ENCODE measurements at places on chromosomes 7 and 10.

- DNase-seq = no peak
These were observed 25.5 kb upstream of the C10orf67 start for GRCh38 chr10:23370106-23370505.

GRCh38 chr7:70655694-70656093 is 476.2 kb upstream of the GALNT17 start:
- no peak for DNase-seq

DNA sequence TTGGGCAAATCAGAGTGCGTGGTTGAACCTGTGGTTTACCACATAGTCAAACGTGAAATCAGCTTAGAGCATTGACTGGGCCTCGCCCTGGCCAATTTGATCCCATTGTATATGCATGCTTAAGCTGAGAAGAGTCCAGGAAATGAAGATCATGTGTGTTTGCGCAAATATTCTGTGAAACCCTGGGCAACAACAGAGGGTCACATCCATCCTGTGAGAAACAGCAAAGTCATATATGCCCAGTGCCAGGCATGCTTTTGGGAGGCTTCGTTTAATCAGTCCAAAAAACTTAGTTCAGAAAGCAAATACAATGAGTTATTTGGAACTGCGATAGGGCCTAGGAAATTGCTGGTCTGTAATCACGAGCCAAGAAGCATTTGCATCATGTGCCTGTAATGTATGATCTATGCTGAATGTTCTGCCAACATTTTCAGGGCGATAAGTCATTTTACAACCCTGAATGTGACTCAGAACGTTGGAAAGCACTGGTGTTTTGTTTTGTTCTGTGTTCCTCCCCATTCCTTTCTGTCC is 412.1 kb upstream of the CELF2 start:
- no peak for DNase-seq

- DNase-seq = peak; percentile 9
These were observed 30.4 kb upstream of the DDC start for GRCh38 chr7:50595491-50596102.

DNA sequence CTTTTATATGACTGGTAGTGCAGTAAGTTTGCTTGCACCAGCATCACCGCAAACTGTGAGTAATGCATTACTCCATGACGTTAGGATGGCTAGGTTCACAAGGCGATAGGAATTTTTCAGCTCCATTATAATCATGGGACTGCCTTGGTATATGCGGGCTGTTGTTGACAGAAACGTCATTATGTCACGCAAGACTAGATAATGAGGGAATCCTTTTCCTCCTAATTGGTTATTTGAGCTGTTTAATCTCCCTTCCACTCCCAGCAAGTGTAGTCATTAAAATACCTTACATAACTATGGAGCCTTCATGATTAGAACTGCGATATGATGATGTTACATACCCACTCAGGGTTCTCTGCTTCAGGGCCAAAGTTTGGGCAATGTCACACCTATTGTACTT is 17.3 kb downstream of the KLLN start:
- no peak for DNase-seq

DNA sequence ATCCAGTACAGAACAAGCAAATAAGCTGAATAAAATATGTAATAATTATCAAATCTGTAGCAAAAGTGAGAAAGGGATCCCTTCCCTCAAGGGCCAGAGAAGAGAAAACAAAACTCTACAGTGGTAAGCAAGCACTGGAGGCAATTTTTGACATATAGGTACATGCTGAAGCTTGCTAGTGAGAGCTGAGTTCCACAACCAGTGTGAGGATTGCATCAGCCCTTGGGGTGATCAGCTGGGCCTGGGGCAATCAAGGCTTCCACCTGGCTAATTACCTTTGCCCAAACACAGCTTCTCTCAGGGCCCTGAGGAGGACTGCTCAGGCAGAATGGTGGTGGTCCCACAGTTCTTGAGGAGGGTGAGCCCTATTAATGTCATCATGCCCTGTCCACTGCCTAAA is 134.4 kb upstream of the DLX6 start:
- no peak for DNase-seq

DNA sequence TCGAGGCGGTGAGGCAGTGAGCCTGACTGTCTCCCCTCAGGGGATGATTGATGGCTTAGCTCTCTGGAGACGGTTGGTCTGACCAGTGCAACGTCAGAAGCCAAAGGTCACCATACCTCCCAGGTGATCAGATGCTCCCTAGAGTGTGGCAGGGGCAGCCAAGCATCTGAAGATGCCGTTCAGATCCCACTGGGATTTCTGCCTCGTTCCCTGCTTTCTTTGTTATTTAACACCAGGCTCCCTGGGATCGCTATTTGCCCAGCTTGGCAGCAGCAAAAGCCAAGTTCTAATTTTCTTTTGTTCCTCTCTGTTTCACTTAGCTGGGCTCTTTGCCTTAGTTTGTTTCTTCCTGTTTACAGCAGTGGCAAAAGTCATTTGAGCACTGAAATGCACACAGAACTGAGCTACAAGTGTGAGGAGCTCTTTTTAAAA is 53.5 kb upstream of the SVIL start:
- DNase-seq = no peak

DNA sequence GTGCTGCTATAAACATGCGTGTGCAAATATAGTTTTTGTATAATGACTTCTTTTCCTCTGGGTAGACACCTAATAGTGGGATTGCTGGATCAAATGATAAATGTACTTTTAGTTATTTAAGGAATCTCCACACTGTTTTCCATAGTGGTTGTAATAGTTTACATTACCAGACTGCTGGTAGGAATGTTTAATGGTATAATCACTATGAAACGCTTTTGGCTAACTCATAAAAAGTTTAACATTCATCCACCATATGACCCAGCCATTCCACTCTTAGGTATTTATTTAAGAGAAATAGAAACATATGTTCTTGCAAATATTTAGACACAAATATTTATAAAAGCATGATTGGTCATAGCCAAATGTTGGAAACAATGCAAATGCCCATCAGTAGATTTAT is 32.1 kb upstream of the TFEC start:
- no peak for DNase-seq

- no peak for DNase-seq
These were observed 90.9 kb upstream of the ZNF804B start for GRCh38 chr7:88668591-88668990.

DNA sequence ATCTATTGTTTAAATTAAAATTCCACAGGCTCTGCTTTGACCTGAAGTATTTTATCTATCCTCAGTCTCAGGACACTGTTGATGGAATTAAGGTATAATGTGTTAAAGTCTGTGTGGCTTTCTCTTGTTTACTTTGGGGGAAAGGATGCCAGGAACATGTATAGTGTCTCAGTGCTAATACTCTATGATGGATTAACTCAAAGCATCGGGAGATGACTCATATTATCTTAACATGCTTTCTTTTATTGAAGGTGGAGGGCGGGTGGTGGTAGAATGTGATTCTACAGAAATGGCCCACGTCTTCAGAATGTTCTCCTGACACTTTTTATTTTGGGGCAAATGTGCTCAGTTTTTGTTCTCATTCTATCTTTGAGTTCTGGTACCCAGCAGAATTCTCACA is 189.0 kb downstream of the ANKRD30A start:
- DNase-seq = no peak

GRCh38 chr7:16636555-16637101 is 8.9 kb downstream of the ANKMY2 start:
- no peak for DNase-seq

- DNase-seq = peak; percentile 69
These were observed 162.3 kb downstream of the SEM1 start for GRCh38 chr7:96547371-96547811.

GRCh38 chr10:119461380-119461779 is 81.1 kb downstream of the RGS10 start:
- DNase-seq = no peak

DNA sequence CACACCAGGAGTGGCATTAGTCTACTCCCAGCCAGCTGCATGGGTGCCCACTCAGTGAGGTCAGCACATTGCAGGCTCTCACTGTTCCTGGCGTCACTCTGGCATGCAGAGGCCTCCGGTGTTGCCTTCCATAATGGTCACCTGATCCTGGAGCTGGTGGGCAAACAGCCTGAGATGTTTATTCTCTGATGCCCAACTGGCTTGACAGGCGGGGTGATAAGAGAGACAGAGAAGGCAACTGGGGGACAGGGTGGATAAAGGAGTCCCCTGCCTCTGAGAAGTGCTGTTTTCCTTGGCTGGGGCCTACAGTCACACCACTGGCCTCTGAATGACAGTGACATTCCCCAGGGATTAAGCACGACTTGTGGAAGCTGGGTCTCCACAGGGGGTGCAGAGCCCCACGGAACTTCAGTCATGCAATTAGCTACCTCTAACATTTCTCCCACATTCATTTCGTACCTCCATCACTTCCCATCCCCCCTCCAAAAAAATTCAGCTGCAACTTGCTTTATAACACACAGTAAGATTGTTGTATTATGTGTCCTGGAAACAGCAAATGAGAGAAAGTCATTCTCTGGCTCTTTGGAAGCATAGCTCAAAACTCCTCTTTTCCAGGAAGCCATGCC is 7.1 kb upstream of the RBM20 start:
- DNase-seq = no peak

GRCh38 chr7:16891338-16891737 is 9.6 kb upstream of the AGR3 start:
- DNase-seq = no peak

- no peak for DNase-seq
These were observed 36.1 kb downstream of the DNAJB12 start for GRCh38 chr10:72318418-72319262.

- DNase-seq = no peak
These were observed 1028.7 kb downstream of the XPNPEP1 start for GRCh38 chr10:108894402-108895301.

GRCh38 chr7:77576856-77577255 is 39.8 kb downstream of the PTPN12 start:
- no peak for DNase-seq
